Midbrain (tissue), 1 donor: ENCODE measurements at places on chromosomes 7 and 10.

GRCh38 chr10:15122477-15123030 lies 25.4 kb downstream of the RPP38 start:
- no peak for DNase-seq

DNA sequence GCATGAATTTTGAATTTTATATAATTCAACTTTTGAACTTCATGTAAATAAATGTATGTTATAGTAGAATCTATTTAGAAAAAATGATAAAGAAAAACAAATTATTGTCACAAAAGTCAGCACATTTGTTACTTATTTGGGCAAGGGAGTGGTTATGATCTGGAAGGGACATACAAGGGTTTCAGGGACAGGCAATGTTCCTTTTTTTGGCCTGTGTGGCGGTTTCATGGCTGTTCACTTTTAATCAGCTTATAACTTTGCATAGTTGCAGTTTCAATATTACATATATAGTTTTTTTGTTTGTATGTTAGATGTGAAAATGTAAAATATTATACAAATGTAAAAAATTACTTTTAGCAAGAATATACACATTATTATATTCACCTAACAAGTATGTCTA lies 256.2 kb downstream of the PCLO start:
- no peak for DNase-seq

GRCh38 chr10:29804025-29804852 lies 169.5 kb upstream of the SVIL start:
- no peak for DNase-seq

GRCh38 chr10:72846238-72846637 lies 47.3 kb upstream of the OIT3 start:
- no peak for DNase-seq

DNA sequence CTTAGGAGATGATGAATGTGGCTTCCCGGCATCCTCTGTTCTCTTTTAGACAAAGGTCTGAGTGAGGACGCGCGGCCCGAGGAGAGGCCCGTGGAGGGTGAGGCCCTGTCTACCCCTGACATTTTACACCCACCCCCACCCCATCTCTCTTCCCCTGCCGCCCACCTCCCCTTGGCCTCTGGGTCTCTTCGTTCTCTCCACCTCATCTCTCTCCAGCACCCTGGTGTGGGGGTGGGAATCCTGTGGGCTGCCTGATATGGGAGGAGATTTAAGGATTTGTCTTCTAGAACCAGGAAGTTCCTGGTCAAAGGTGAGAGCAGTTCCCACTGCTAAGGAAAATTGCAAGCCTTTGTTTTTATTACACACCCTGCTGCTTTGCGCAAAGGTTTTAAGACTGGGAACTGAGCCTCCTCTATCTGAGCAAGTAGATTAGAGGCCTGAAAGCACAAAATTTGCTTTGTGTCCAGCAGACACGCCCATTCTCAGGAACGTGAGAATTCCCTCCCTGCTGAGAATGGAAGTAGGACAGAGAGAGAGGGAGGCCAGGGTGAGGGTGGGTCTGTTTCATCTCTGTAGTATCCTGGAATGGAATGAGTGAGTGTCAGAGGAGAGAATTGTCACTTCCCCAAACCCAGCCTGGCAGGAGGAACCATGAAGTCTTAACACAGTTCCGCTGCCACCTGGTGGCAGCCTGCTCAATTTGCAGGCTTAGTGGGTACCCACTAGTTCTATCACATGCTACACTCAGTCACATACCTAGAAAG lies 91.2 kb downstream of the GTF2IRD1 start:
- DNase-seq, result no peak

- no peak for DNase-seq
Measured at GRCh38 chr7:18806177-18806576, 310.6 kb downstream of the HDAC9 start.

DNA sequence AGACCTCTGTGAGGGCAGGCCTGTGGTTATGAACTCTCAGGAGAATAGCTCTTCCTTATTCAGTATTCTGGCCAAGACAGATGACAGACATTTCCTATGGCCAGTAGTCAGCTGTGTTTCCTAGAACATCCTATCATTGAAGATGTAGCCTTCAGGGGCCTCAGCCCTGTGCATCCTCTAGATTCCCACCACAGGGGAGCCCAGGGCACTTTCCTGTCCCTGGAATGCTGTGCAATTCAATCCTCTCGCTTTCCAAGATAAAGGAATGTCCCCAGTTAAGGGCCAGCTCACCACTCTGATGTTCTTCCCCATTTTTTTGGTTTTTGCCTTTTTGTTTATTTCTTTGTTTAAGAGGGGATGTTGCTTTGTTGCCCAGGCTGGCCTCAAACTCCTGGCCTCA lies 578.8 kb upstream of the C7orf33 start:
- DNase-seq, result no peak

- no peak for DNase-seq
Measured at GRCh38 chr7:99694201-99694911, 14.6 kb upstream of the CYP3A5 start.

DNA sequence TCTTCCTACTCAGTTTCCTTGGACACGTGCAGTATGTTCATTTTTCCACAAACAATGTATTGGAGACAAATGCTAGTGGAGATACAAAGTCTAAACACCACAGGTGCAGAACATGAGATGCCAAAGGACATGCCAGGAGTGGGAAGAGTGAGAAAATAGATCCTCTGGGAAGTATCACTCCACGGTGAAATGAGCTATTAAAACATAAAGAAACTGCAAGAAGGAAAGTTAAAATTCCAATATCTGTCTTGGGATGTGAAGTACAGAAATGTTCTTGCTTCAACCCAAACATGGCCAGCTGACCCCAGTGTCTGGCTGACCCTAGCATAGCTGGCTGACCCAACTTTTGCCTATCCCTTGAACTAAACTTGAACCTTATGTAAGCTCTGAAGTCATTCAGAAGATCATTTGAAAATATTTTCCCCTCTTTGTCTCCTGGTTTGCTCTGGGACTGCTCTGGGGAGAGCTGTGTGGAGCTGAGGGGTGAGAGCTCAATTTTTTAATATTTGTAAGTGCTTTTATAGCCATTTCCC lies 59.5 kb downstream of the FZD1 start:
- DNase-seq, result no peak

DNA sequence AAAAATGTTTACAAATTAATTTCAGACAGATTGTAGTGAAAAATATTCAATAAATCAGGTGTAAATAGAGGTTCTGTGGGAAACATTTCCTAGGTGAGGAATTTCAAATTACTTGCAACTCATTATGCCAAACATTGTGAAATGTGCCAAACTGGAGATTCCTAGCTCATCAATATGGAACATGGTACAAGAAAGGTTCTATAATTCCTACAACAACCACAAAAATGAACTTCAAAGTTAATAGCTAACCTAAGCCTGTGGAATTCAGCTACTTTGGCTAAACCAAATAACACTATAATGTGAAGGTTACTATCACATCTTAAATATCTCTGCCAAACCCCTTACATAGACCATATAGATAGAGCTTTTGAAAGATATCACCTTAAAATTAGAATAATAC lies 223.3 kb upstream of the HGF start:
- DNase-seq, result no peak

DNA sequence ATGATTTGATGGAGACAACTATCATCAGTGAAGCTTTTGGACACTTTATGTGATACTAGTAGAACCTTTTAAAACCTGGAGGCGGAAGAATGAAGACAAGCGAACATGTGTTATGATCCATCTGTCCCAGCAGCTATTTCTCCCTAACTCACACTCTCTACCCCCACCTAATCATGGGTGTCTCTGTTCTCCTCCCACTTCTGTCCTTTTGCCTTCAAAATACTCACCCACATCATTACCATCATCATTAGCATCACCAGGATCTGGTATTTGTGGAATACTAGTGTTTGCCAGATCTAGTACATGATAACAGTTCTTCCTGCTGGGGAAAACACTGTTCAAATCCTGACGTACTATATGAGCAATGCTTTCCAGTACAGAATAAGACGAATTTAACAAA lies 287.7 kb downstream of the DOCK4 start:
- no peak for DNase-seq

DNA sequence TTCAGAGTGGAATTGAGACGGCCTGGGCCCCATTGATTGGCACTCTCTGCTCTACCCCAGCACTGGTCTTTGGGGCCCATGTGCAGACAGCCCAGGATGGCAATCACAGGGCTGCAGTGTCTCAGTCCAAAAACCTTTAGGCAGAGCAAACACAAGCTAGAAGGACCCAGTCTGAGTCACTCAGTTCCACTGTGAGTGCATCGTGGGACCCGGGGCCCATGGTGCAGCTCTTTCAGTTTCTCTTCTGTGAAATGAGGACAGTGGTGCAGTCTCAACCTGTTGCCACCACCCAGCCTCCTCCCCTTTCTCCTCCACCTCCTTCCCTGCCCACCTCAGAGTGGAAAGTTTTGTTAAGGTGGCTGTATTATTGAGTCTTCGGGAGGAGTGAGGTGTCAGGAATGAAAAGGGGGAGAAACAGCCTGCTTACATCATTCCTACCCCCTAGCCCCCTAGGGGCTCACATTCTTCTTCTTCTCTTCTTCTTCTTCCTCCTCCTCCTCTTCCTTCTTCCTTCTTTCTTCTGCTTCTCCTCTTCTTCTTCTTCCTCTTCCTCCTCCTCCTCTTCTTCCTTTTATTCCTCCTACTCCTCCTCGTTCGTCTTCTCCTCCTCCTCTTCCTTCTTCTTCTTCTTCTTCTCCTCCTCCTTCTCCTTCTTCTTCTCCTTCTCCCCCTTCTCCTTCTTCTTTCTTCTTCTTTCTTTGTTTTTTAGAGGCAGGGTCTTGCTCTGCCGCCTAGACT lies 19.5 kb upstream of the CARD11 start:
- no peak for DNase-seq

DNA sequence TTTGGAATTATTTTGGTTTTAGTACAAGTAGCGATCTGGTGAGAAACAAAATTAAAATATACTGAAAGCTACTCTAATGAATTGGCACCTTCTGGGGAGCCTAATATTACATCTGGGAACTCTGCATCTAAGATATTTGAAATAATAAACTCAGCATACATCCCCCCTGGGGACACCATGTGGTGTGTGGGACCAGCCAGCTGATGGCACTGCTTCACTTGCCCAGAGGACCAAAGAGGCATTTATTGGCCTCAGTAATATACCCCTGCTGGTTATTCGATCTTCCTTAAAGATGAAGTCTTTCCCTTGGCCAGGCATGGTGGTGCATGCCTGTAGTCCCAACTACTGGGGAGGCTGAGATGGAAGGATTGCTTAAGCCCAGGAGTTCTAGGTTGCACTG lies 195.1 kb upstream of the AUTS2 start:
- no peak for DNase-seq

DNA sequence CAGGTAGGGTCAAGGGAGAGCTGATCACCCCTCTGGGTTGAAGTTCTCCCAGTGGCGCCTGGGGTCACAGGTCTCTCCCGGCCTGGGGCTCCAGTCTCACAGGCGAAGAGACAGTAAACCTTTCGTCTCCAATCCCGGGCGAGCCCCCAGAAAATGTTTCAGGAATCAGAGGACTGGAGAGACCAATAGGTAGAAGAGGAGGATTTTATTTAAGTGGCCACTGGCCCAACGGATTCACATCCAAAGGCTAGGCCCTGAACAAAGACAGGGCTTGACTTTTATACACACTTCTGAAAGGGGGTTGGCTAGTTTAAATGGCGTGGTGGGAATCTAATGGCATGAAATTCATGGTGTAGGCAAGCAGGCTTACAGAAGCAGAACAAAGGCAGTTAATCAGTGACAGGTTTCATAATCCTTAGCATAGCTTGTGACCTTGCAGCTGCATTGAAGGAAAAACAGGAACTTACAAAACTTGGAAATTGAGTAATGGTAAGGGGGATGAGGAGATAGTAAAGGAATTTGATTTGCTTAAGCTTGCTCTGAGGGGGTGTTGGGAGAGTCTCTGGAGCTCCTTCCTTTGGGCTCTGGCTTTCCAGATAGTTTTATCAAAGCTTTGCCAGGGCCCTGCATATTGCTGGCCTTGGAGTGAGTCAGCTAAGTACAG lies 105.5 kb downstream of the TRIM24 start:
- no peak for DNase-seq

- peak; percentile 79 for DNase-seq
Measured at GRCh38 chr10:6151087-6151977, 51.4 kb upstream of the PFKFB3 start.

- no peak for DNase-seq
Measured at GRCh38 chr7:2420216-2420933, 17.0 kb downstream of the CHST12 start.

GRCh38 chr7:149790146-149790548 lies 16.8 kb upstream of the ZNF467 start:
- peak; percentile 8 for DNase-seq

GRCh38 chr7:37643876-37644275 lies 39.7 kb upstream of the GPR141 start:
- peak; percentile 17 for DNase-seq

GRCh38 chr7:80420876-80421275 lies 91.0 kb downstream of the GNAT3 start:
- DNase-seq, result no peak

DNA sequence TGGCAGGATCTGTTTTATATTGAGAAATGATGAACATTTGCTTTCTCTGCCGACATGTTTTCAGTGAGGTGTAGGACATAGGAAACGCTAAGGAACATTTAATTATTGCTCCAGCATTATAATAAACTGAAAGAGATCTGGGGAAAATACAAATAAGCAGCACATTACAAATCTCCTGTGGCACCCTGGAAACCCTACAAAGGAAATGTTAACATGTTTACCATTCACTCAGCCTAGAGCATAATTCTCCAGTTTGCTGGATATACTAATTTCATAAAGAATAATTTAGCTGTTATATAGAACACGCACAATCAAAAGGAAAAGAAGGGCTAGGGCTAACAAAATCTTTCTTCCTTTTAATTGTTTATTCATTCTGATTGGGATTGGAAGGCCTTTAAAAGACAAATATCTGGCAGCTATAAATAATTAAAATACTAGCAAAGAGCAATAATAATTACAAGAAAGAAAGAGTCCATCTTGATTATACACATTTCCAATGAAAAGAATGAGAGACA lies 299.4 kb downstream of the CRPPA start:
- DNase-seq, result no peak

DNA sequence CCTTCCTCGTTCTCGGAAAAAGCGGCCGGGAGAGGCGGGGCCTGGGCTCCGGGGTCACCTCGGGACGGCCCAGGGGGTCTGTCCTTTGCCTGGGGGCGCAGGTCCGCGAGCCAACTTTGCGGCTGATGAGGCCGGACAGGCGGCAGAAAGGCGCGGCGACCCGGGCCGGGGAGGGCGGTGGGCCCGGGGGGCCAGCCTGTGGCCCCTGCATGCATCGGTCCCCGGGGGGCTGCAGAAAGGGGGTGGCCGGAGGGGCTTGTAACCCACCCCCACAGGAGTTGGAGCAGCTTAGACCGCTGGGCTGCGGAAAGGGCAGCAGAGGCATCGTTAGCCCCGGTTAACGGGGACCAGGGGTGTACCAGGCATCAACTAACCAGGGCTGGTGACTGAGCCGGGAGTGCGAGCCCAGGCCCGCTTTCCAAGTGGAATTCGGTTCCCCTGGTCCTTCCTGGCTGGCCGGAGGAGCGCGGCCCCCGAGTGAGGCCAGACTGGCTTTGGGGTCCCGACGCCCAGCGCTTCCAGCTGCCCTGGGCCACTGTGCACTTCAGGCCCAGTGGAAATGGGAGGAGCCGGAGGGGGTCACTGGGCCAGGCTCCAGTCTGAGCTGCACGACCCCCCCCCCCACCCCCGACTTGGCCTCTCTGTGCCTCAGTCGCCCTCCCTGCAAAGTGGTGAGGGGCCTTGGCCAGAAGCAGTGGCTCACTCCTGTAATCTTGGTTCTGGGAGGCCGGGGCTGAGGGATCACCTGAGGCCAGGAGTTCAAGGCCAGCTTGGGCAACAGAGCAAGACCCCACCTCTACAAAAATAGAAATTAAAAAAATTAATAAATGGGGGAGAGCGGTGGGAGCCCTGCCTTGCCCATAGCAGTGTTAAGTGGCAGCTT lies 919 bp downstream of the SLC29A4 start:
- DNase-seq, result no peak
